Stimulated activated CD8-positive, alpha-beta memory T cell treated with anti-CD3 and anti-CD28 coated beads, Interleukin-15, amount 100 ng/mL, for 4 hours (primary cell): ENCODE measurements at places on chromosomes 5 and 9.

GRCh38 chr5:167525004-167525403 lies 766.4 kb upstream of the WWC1 start:
- no peak for DNase-seq

DNA sequence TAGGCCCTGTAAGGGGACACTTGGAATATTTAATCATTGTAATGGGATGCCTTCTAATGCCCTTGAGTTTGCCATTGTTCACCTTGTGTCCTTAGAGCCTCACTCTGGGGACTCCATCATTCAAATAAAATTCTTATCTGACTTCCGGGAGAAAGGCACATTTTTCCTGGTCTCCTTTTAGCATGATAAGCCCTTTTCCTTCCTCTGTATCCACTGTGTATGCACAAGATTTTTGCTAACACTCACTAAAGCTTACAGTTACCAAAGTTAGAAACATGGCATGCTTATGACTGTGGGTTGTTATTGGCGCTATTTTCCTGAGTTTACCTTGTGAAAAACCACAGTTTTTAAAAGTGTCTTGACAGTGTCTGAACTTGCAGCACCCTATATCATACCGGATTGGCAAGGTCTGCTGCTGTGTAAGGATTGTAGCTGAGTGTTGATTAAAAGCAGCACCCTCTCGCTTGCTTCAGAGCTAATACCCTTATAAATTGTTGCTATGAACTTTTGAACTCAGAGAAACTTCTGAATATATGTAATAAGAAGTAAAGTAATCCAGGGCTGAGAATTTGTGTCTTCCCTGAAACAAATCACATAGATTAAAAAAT lies 46.4 kb downstream of the SNCAIP start:
- no peak for DNase-seq

DNA sequence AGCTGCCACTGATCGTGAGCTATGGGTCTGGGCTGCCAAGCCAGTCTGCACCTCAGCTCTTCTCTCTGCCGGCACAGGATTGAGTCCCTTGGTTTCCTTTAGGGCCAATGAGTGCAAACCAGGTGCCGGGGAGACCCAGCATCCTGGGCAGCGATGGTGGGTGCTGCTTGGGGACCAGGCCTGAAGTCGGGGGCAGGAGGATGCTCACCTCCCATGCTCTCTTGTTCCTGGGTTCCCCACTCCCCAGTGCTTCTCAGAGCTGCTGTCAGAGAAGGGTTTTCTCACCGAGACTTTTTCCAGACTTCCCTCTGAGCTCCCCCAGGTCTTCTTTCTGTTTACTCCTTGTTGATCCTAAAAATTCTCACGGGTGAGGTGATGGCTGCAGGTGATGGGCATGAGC lies 61.2 kb downstream of the IRX1 start:
- DNase-seq: no peak

DNA sequence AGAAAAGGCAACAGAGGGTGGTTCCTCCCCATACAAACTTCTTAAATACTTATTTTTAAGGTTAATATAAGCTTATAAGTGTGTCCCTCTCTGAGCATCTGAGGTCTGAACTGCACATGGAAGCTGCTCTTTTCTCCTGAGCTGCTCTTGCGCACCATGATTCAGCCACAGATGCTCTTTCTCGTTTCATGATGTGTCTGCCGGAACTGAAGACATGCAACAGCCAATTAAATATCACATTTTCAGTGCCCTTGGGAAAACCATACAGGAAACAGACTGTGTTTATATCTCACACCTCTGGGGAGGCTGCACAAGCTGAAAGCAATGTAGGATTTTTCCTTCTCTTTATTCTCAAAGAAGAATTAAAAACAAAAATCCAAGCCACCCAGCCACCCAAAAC lies 96.8 kb upstream of the NREP start:
- DNase-seq: no peak

DNA sequence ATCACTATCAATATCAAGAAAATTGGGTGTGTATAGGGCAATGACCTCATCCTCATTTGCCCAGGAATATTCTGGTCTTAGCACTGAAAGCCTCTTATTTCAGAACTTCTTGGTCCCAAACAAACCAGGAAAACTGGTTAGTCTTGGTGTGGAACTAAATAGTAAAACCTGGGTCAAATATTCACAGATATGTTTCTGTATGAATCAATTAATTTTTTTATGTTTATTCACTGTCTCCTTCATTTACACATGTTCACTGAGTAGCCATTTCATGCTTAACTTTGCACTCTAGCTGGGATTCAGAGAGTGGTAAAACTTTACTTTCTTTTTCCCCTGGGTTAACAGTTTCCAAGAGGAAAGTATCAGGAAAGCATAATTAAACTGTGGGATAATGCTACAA lies 113.7 kb upstream of the PAPPA start:
- DNase-seq: no peak

GRCh38 chr9:438066-438465 lies 223.4 kb downstream of the DOCK8 start:
- DNase-seq: no peak

GRCh38 chr9:3528451-3528850 lies 2.6 kb upstream of the RFX3 start:
- DNase-seq: peak; percentile 30

- DNase-seq: no peak
Observed at GRCh38 chr9:131276094-131276888, at the start of gene FAM78A. TSS of gene FAM78A (minus strand) at chr9:131276510. CDS start at chr9:131276179, 331 bp downstream.

- no peak for DNase-seq
Observed at GRCh38 chr5:14165375-14166106, 22.4 kb downstream of the TRIO start.

DNA sequence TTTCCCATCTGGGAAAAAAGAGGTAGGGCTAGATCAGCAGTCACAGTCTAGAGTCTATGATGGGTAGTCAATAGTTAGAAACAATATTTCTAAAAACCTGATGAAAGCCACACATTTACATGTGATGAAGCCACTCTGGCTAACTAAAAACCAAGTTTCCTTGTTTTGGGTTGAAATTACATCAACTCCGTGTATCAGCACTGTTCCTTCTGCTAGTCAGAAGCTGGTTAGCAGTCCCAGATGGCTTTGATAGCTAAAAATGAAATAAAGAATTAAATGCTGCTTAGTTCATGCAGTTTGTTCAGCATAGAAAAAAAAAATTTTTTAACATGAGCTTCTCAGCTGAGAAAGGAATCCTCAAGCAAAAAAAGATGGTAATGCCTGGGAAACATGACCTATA lies 136.7 kb downstream of the FAM114A2 start:
- DNase-seq: no peak

- no peak for DNase-seq
Observed at GRCh38 chr5:147339313-147339712, 104.5 kb downstream of the STK32A start.

- no peak for DNase-seq
Observed at GRCh38 chr5:120600639-120601038, 136.5 kb downstream of the PRR16 start.

DNA sequence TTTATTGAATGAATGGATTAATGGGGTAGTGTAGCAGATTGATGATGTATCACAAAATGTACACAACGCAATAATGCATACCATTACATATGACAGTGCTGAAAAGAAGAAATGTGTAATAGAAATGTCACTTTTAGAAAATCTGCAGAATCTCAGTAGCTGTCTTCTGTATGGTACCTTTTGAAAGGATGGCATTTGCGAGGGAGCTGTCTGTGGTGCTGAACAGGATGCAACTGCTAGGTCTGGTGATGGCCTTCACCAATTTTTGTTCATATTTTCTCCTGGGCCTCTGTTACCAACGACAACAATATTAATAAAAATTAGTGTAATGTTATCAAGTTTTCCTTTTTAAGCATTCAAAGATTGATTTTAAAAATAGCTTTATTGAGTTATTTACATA lies 36.2 kb upstream of the OTULIN start:
- DNase-seq: peak; percentile 29

GRCh38 chr9:121253821-121254501 lies 14.0 kb upstream of the GSN start:
- DNase-seq: no peak

- no peak for DNase-seq
Observed at GRCh38 chr9:23683611-23684061, 142.4 kb downstream of the ELAVL2 start.

- no peak for DNase-seq
Observed at GRCh38 chr9:88949425-88949824, 41.8 kb upstream of the S1PR3 start.

GRCh38 chr5:92641031-92641962 lies 939.7 kb downstream of the NR2F1-AS1 start:
- no peak for DNase-seq

- no peak for DNase-seq
Observed at GRCh38 chr9:98635374-98635773, 73.4 kb downstream of the GABBR2 start.

- DNase-seq: no peak
Observed at GRCh38 chr9:122978601-122979000, 37.8 kb downstream of the RABGAP1 start.

DNA sequence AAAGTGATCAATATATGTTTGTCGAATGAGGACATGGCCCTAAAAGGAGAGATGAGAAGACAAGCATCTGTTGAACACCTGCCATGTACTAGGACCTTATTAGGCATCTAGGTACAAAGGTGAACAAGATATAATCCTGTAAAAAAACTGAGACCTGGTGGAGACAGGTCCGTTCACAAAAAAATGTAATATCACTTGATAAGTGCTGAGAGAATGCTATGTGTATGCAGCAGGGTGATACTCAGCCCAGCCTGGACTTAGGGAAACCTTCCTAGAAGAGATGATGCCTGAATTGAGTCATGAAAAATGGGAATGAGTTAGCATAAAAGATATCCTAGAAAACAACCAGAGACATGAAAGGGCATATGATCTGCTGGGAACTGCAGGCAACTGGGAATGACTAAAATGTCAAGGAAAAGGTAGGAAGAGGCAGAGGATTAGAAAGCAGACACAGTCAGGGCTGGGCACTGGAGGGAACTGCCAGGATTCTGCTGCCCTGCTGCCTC lies 108.5 kb downstream of the ADRB2 start:
- no peak for DNase-seq

DNA sequence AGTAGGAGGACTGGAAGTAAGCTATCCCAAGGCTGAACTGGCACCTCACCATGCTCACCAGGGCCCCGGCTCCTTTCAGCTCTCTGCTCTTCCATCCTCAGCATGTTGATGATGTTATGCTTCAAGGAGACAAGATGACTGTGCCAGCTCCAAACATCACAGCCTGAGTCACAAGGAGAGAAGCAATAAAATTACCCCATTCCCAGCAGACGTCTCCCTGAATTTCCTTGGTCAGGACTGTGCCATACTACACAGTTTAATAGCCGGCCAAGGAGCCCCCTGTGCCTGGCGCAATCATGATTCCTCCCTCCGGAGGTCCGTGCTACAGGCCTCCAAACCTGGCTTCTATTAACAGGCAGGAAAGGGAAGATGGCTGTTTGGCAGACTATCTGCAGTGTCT lies 51.2 kb upstream of the ROR2 start:
- no peak for DNase-seq

GRCh38 chr9:110332766-110333165 lies 4.9 kb downstream of the TXNDC8 start:
- no peak for DNase-seq

- DNase-seq: no peak
Observed at GRCh38 chr5:97888439-97888838, 705.4 kb upstream of the RIOK2 start.

DNA sequence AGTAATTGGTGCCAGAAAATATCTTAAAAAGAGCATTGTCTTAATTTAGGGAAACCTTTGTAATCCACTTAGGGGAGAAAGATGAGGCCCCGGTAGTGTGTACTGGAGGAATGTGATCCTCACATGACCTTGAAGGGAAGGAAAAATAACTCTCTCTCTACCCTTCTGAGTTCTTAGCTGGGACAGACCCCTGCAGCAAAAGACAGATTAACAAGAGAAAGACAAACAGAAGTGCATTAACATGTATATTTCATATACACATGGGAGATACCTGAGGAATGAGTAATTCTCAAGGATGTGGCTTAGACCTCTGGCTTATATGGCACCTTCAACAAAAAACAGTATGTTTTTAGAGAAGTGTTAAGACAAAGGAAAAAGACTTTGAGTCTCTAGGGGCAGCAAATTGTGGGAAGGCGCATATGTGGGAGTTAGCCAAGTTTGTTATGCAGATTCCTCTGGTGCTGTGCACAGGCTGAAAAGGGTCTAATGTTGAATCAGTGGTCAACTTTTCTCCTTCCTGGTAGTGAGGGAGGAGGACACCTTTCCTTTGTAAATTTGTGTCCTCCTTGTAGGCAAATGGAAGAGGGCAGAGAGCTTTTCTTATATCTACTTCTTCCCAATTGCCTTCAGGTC lies 138.8 kb downstream of the LRRC70 start:
- no peak for DNase-seq

DNA sequence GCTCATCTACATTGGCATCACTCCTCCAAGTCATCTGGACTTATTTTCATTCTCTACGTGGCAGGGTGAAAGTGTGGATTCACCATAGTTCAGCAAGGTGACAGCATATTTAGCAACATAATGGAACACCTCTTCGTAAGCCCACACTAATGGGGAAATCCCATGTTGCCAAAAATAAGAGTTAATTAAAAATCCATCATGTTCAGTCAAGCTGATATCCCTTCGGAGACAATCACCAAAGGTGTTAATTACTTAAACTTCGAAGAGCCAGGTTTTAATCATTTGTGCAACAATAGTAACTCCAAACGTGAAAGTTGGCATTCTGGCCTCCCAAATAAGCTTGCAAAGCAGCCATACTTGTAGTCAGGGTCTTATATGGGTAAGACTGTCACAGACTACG lies 242.9 kb downstream of the NSG2 start:
- no peak for DNase-seq

DNA sequence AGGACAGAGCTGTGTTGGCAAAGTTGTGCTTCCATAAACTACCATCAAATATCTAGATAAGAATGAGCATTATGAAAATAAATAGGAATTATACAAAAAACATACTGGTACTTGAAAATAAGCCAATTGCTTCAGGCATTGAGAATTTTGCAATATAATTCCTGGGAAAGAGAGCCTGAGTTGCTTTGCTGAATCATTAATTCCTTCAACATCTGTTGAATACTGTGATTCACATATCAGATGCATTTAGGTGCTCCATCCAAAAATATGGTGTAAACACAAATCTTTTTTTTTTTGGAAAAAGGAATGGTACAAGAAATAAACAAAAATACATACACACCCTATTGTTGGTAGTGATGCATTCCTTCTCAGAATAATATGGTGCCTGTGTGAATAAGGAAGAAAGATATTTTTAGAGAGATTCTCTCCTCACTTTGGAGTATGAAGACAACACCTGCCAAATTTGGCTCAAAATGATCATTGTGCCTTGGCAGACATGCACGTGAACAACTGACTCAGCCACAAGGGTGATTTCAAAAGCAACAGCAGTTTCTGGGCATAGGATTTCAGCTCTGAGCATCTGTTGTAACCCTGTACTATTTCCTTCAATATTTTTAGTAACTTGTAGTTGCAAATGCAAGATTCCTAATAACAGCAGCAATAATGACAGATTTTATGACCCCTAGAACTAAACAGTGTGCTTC lies 96.7 kb downstream of the CAVIN4 start:
- no peak for DNase-seq

DNA sequence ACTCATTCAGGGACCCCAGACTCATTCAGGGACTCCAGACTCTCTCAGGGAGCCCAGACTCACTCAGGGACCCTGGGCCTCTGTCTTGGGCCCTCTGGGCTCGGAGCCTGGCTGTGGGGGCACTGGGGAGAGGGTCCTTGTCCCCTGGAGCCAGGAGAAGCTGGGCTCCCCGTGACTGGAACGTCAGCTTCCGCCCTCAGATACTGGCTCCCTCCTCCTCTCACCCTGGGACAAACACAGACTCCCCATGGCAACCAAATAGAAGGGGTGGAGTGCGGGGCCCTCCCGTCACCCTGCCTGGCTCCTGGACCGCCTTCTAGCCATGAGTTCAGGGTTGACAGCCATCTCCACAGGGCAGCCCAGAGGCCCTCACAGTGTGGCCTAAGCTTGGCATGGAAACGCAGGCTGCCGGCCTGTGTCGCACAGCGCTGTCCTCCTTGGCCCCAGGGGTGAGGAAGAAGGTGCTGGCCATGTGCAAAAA lies 27.6 kb downstream of the ZDHHC11B start:
- no peak for DNase-seq
